Vein endothelial cell (primary cell): ENCODE measurements at places on chromosomes 5 and 9. TPM values are rescaled to one million over a fixed set of nuclear protein-coding genes. Genes with fewer than 3 reads are reported as not detected.

Gene IFNA21
- total RNA-seq: not detected in 2 replicates

Gene ORM2
- total RNA-seq: not detected in 2 replicates

Gene WNK2
- total RNA-seq: not detected in 2 replicates

Gene NR5A1
- not detected in 2 replicates for total RNA-seq

Gene FYB1
- total RNA-seq: not detected in 2 replicates

Gene CCDC192
- total RNA-seq: not detected in 2 replicates

Gene NEURL1B
- 0.65 and 1.6 TPM in 2 replicates for total RNA-seq

Gene PTPA
- 87.6 and 106 TPM in 2 replicates for total RNA-seq

Gene BTNL3
- total RNA-seq: not detected in 2 replicates

Gene RALGPS1
- 2.8 and 2.9 TPM in 2 replicates for total RNA-seq

Gene TPRN
- total RNA-seq: 9.9 and 10.8 TPM in 2 replicates

Gene PDCD1LG2
- 7.6 and 11.4 TPM in 2 replicates for total RNA-seq

Gene ADGRD2
- not detected in 2 replicates for total RNA-seq

Gene PIGO
- total RNA-seq: 12.4 and 13.1 TPM in 2 replicates

Gene SPINK7
- total RNA-seq: not detected in 2 replicates

Gene IFNK
- not detected in 2 replicates for total RNA-seq

Gene EQTN
- not detected in 2 replicates for total RNA-seq

Gene INSYN2B
- total RNA-seq: 26.1 and 52.3 TPM in 2 replicates

Gene IL5
- not detected in 2 replicates for total RNA-seq

Gene SPATA6L
- 2.6 and 3.1 TPM in 2 replicates for total RNA-seq

Gene GMCL2
- total RNA-seq: under 0.01 TPM in 1 of 2 replicates, not detected in the other

Gene PCDHGB1
- total RNA-seq: 0.96 and 2.3 TPM in 2 replicates

Gene ARL14EPL
- total RNA-seq: 0.33 and 0.67 TPM in 2 replicates

Gene CANX
- 651 and 801 TPM in 2 replicates for total RNA-seq

Gene FCHO2
- 24.5 and 29.3 TPM in 2 replicates for total RNA-seq

Gene COL15A1
- 1.6 and 5.2 TPM in 2 replicates for total RNA-seq

Gene REEP2
- 4.2 and 4.6 TPM in 2 replicates for total RNA-seq

Gene PCDHA1
- total RNA-seq: not detected in 2 replicates

Gene SPRY4
- 22.2 and 30.2 TPM in 2 replicates for total RNA-seq

Gene CD14
- 0.57 TPM in 1 of 2 replicates, not detected in the other for total RNA-seq

Gene PTGR1
- 30.1 and 44.9 TPM in 2 replicates for total RNA-seq

Gene FAM81B
- total RNA-seq: under 0.01 TPM in 1 of 2 replicates, not detected in the other

Gene PCDHGA4
- total RNA-seq: 6.3 and 9.1 TPM in 2 replicates

Gene HABP4
- total RNA-seq: 5.7 and 6.9 TPM in 2 replicates

Gene WHRN
- 0.67 and 1.6 TPM in 2 replicates for total RNA-seq

Gene DIPK1B
- total RNA-seq: 182 and 234 TPM in 2 replicates

Gene PCDHGA9
- total RNA-seq: 5.6 and 6.1 TPM in 2 replicates

Gene PTBP3
- 62.7 and 79.8 TPM in 2 replicates for total RNA-seq

Gene CORO2A
- total RNA-seq: 0.48 and 0.65 TPM in 2 replicates

Gene UBE2QL1
- 0.10 TPM in 1 of 2 replicates, not detected in the other for total RNA-seq

Gene LCN2
- not detected in 2 replicates for total RNA-seq

Gene SLC6A7
- total RNA-seq: not detected in 2 replicates

Gene FOXD4
- under 0.01 and 0.19 TPM in 2 replicates for total RNA-seq

Gene OR13C2
- not detected in 2 replicates for total RNA-seq

Gene FBN2
- 2.4 and 5.9 TPM in 2 replicates for total RNA-seq

Gene SLC23A1
- total RNA-seq: not detected in 2 replicates

Gene SMC2
- total RNA-seq: 10.1 and 20.5 TPM in 2 replicates

Gene MYMK
- not detected in 2 replicates for total RNA-seq

Gene SPATA31D4
- total RNA-seq: not detected in 2 replicates

Gene HTR1A
- total RNA-seq: not detected in 2 replicates

Gene PKD2L2
- total RNA-seq: 0.10 TPM in 1 of 2 replicates, not detected in the other

Gene CCDC152
- total RNA-seq: 0.33 and 0.86 TPM in 2 replicates

Gene SLC34A3
- total RNA-seq: not detected in 2 replicates

Gene STPG3
- total RNA-seq: not detected in 2 replicates

Gene PRR16
- total RNA-seq: 0.48 TPM in 1 of 2 replicates, not detected in the other

Gene BTNL8
- total RNA-seq: not detected in 2 replicates
